Activated CD4-positive, CD25-positive, alpha-beta regulatory T cell treated with anti-CD3 and anti-CD28 coated beads, Interleukin-2, amount 50 U/mL, for 24 hours (primary cell): ENCODE measurements at places on chromosomes 7 and 10.

DNA sequence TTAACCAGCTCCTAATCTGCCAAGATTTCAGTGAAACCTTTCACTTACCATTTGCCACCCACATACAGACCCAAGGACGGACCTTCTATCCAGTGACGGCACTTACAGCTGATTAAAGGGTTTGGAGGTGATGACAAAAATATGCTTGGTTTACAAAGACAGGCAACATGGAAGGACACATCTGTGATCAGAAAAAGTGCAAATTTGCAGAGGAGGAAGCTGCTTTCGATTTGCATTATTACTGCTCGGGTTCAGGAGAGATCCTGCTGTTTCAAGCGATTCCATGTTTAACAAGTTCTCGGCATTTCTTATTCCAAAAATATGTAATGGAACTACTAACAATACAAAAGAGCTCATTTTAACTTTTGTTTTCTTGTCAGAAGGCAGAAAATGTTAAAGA, 109.0 kb downstream of the JAZF1 start:
- ATAC-seq = no peak

GRCh38 chr10:43167498-43167889, 29.2 kb downstream of the CSGALNACT2 start:
- no peak for ATAC-seq

DNA sequence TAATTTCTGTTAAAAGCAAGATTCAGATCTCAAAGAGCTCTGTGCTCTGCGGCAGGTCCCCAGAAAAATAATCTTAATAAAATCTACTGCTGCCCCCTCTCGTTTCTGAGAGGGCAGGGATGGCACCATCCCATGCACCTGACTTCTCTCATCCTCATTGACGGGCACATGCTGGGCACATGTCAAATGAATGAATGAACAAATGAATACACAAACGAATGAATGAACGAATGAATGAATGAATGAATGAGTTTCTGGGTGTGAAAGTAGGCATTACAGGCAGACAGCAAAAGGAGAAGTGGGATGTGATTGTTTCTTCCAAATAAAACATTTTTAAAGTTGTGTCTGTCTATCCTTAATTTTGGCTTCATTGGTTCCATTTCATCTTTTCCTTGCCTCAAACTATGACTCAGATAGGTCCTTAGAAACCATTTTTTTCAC, 398.1 kb upstream of the PRKCQ start:
- no peak for ATAC-seq

DNA sequence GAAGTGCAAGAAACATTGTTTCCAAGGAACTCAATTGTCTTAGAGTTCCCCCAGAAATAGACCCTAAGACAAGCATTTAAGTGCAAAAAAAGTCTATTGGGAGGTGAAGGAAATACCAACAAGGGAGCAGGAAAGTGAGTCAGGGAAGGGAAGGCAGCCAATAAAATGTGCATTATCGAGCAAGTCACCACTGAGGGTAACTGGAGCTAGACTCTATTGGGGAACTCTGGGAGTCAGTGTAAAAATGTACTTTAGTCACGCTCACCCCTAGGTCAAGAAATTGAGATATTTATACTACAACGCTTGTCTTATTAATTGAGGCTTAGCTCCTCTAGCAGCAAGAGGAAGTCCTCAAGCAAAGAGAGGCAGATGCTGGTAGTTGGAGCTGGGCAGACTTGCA, 137.7 kb downstream of the RTKN2 start:
- no peak for ATAC-seq

- no peak for ATAC-seq
Measured at GRCh38 chr10:73969224-73969841, 28.6 kb upstream of the VCL start.
